NCI-H146 (cell line): ENCODE measurements at places on chromosomes 7 and 10.

DNA sequence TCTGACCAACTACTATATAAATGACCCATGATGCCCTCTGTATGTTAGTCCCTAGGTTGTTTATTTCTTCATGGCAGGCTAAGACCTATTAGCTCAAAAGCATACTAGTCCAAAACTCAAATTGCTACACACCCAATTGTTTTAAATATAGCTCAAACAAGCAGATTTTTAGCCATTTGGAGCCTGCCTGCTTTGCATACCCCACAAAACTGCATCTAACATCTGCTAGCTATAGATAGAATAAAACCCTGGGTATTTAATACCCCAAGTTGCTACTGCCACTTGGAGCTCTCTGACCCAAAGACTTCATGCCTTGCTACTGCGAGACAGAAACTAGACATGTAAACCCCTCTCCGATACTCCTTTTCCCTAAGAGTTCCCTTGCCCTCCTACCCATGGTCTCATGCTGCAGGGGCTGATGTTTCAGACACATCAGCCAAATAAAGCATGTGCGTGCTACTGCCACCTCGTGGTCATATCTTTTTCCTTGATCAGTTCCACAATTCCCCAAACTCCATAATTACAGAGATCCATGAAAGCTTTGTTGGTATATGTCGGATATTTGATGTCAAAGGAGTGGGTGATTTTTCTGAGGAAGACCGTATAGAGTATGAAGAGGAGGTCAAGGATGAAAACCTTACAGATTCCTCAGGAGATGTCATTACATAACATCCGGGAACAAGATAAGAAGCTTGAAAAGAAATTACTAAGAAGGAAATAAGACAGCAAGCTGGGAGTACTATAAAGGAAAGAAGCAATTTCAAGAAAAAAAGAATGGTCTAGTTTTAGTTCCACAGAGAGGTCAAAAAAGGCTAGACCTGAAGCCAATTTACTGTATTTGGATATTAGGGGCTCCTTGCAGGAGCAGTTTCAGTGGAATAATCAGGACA lies 386.6 kb downstream of the SH2D4B start:
- peak; percentile 26 for DNase-seq

DNA sequence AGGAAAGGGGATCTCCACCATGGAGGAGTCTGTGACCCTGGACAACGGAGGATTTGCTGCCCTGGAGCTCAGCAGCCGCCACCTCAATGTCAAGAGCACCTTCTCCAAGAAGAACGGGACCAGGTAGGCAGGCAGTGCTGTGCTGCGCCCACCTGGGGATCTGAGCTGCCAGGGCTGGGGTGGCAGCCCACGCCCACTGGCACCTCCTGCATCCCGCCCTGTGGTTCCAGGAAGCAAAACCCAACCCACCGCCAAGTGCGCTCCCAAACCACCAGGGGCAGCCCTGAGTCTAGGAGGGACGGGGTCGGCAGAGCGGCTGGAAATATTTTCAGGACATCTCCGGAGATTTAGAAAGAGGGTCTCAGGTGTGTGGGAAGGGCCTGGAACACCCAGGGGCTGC lies 440.3 kb upstream of the FOXK1 start:
- no peak for DNase-seq

DNA sequence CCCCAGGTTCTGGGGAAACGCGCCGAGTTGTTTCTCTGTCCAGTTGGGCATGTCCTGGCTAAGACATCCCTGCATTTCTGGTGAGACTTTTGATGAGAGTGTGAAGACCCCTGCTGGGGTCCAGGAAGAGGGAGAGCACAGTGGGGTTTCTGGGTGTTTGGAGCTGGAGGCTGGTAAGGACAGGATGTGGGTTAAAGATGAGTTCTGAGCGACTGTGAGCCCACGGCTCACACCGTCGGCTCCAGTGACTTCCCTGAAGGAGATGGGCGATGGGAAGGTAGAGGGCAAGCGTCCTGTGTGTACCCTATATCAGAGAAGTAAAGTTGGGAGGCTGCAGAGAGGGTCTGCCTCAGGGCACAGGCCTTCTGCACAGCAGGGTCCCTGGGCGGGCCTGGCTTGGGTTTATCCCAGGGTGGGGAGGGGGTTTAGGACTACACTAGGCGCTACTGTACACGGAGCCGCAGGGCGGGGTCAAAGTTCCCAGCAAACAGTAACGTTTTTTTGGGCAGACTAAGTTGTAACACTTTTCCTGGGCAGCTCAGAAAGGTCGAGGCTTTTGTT lies 3.6 kb downstream of the EMX2 start:
- no peak for DNase-seq

GRCh38 chr10:48187713-48188485 lies 86.6 kb downstream of the FRMPD2 start:
- DNase-seq, result no peak

GRCh38 chr10:35568483-35569015 lies 36.6 kb upstream of the GJD4 start:
- DNase-seq, result no peak

- no peak for DNase-seq
These were observed 1064.6 kb upstream of the LRRTM3 start for GRCh38 chr10:65861249-65861648.

- DNase-seq, result no peak
These were observed 30.8 kb upstream of the TMEM140 start for GRCh38 chr7:135117096-135117495.

- DNase-seq, result no peak
These were observed 18.2 kb downstream of the PROSER2 start for GRCh38 chr10:11841375-11841774.
